T follicular helper cell (primary cell): ENCODE measurements at places on chromosomes 13 and 19.

GRCh38 chr19:13835791-13836723 is 40.8 kb downstream of the ZSWIM4 start:
- DNase-seq: no peak

- no peak for DNase-seq
These were observed 92.7 kb downstream of the ATP11A start for GRCh38 chr13:112782429-112783010.

DNA sequence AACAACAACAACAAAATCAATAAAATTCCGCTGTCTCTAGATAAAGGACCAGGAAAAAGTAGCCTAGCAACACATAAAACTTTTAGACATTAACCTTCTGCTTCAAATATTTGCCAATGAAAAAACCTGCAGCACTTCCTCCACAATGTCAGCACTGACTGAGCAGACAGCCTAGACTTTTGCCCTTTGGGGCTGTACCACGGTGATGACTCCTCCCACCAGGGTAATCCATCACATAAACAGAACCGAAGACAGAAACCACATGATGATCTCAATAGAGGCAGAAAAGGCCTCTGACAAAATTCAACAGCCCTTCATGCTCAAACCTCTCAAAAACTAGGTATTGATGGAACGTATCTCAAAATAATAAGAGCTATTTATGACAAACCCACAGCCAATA is 30.2 kb upstream of the TRPC4 start:
- DNase-seq: no peak

DNA sequence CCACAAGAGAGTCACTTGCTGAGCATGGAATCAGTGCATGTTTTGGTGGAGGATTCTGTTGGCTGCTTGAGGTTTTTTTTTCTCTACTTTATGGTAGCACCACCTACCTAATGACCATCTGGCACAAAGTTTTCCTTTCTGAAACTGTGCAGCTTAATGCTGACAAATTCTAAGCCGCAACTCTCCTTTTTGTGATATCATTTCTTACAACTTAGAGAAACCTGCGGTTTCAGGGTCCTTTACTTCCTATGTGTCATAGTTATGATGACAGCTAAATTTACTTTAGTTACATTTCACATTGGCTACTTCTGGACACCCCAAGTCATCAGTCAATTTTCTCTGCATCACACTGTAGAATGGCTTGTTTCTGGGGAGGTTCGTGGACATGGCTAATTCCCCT is 115.4 kb upstream of the TMTC4 start:
- no peak for DNase-seq

DNA sequence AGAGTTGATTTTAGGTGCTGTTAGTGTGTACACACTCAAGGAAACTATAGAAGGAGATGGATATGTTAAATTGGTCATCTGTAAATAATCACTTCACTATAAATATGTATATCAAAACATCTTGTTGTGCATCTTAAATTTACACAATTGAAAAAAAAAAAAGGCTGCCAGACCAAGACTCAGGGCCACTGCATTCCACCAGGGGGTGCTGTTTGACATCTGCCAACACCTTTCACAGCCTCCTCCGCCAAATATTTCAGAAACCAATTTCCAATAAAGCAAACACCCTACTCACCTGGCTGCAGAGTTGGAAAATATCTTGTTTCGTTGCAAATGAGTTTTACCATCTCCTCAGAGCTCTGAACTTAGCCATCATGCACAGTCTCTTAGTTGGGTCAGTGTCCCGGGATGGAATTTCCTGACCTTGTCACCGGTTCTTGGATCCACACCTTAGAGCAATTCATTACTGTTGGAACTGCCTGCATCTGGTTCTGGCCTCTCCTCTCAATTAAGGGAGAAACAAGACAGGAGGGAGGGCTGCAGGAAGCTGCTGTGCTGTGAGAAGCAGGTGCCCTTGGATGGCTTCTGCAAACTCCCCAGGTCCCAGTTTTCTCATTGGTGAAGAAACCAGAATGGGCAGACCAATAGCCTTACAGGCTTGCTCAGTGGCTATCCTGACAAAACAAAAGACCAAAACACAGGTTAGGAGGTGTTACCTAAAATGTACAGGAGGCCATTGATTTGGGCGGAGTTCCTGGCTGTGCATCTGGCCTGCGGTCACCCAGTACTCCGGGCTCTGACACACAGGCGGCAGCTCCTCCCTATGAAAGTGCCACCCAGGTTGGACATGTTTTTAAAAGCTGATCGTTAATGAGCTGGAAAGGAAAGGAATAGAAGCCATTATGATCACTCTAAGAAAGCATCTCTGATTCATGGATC is 746.6 kb downstream of the UQCRFS1 start:
- DNase-seq: peak; percentile 25

DNA sequence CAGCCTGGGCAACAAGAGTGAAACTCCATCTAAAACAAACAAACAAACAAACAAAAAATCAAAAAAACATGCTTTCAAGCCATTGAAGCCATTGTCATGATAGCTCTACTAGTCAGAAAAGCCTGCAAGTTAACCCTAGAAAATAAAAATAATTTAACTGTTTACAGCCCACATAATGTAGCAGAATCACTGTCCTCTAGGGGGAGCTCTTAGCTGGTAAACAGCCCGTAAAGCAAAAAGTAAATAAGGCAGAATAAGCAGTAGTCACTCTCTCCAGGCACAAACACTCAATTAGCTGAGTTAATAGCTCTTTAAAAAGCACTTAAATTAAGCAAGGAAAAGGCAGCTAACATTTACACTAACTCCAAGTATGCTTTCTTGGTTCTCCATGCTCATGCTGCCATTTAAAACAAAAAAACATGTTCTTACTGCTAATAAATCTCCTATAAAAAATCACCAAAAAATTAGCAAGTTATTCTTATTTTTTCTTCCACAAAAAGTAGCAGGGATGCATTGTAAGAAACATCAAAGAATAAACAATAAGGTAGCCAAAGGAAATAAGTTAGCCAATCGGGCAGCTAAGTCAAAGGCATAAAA is 11.3 kb downstream of the LILRB4 start:
- no peak for DNase-seq

DNA sequence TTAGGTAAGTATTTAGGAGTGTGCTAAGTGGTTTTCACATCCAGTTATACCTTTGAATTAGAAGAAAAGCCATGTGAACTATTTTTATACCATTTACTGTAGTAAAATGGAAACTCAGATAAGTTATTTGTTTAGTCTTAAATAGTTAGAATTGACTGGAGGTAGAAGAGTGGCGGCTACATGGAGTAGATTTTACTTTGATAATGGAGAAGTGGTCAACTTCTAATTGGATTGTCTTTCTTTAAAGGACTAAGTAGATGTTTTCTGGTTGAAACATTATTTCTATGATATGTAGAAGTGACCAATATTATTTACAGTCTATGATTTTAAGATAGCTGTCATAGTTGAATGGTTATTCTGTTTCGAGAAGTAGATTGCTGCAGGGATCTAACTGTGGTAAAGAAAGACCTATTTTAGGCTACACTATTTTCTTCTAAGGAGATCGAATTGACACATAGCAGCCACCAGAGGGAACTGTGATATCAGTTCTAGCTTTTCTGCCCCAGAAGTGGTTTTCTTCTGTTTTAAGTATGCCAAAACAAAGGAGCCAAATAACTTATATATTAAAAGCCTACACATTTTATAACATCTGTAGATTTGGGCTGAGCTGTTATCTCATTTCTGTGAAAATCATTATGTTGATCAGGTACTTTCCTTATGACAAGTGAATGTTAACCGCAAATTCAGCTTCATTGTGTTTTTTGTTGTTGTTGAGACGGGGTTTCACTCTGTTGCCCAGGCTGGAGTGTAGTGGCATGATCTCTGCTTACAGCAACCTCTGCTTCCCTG is 26.1 kb downstream of the ZMYM2 start:
- no peak for DNase-seq

- no peak for DNase-seq
These were observed 8.8 kb downstream of the SCEL start for GRCh38 chr13:77544355-77544754.

GRCh38 chr19:45780146-45780447 is 2.2 kb downstream of the DMPK start:
- no peak for DNase-seq

GRCh38 chr13:73521290-73521624 is 462.5 kb downstream of the KLF5 start:
- no peak for DNase-seq

DNA sequence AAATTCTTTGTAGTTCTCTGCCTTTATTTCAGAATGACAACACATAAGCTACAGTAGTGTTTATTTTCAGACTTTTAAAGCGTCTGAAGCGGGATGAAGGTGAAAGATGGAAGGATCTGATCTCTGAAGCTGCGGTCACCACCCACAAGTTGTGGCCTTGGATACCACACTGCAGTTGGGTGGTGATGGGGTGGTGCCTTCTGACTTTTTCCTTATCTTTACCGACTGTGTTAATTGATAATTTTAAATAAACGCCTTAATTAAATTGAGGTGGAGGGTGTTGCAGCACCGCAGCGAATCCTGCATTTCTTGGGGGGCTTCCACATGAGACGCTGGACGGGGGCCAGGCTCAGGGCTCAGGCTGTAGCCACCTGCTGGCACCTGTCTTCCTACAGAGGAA is 1.3 kb downstream of the TFDP1 start:
- DNase-seq: no peak

GRCh38 chr19:35908973-35909683 is 1.0 kb upstream of the TYROBP start:
- DNase-seq: no peak

- DNase-seq: no peak
These were observed 273.5 kb downstream of the FGF14 start for GRCh38 chr13:102128216-102128810.
